ENCODE measurements at places on chromosomes 7 and 10.

- peak; percentile 60 for DNase-seq
These were observed 757 bp downstream of the ANKIB1 start for GRCh38 chr7:92246360-92247101.

DNA sequence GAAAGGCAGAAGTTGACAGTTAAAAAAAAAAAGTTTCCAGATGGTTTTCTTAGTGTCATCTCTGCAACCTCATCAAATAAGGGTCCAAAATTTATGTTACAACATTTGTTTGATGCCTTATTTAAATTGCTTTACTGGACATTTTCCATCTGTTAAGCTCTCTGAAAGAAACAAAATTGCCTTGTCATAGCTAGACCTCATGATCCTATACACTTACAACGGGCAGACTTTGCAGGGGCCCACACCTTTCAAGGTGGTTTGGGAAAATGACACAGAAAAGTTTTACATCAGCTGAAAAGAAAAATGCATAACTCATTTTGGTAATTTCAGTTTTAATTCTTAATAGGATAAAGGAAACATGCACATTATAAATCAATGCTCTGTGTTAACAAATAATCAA lies 1.4 kb upstream of the TES start:
- no peak for DNase-seq

DNA sequence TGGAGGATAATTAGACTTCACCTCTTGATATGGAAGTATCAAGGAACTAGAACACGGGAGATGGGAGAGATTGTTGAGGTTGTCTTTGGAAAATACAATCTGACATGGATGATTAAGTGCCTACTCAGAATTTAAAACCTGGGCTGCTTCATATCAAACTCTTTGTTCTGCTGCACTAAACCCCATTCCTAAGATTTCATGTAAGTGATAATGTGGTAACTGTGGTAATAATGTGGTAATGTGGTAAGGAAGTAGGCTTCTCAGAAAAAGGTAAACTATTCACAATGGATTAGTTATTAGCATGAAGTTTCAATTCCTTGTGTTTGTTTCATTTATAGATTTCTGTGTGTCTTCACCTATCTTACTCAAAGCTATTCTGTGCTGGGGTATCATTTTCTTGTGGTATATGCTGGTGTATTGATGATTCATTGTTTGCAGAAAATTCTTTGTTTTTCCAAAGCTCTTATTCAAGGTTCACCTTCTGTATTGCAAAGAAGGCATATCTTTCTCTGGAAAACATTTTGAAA lies 129.9 kb upstream of the TAC1 start:
- no peak for DNase-seq

GRCh38 chr10:130440494-130440893 lies 304.3 kb downstream of the GLRX3 start:
- no peak for DNase-seq

GRCh38 chr7:127781081-127781480 lies 129.1 kb downstream of the SND1 start:
- no peak for DNase-seq

DNA sequence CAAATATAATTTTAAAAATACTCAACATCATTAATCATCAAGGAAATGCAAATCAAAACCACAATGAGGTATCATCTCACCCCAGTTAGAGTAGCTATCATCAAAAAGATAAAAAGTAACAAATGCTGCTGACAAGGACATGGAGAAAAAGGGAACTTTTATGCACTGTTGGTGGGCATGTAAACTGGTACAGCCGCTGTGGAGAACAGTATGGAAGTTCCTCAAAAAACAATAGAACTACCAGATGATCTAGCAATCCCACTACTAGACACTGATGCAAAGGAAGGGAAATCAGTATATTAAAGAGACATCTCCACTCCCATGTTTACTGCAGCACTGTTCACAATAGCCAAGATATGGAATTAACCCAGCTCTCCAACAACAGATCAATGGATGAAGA lies 384.5 kb downstream of the PLXDC2 start:
- DNase-seq = no peak

- no peak for DNase-seq
These were observed 22.7 kb downstream of the CYP2C19 start for GRCh38 chr10:94785211-94785610.

DNA sequence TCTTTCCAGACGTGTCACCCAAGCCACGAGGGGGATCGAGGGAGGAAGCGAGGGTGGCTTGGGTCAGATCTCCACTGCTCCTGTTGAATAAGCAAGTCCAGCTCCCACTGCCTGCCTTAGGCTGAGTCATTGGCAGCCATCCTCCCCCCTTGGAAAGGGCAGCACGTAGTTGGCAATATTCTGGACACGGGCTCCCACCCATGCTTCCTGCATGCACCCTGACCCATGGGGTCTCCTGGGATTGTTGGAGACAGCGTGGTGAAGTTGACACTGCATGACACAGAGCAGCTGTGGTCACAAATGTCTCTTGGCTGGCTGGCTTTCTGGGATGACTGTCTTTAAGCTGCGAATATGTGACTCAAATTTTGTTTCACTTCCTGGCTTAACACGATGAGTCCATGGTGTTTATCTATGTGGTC lies 11.2 kb downstream of the BTBD16 start:
- DNase-seq = no peak

GRCh38 chr10:125193306-125193877 lies 33.0 kb upstream of the CTBP2 start:
- DNase-seq = no peak

Data from nucleus accumbens (tissue), 56 donors.